ENCODE measurements at places on chromosomes 3 and 15.

DNA sequence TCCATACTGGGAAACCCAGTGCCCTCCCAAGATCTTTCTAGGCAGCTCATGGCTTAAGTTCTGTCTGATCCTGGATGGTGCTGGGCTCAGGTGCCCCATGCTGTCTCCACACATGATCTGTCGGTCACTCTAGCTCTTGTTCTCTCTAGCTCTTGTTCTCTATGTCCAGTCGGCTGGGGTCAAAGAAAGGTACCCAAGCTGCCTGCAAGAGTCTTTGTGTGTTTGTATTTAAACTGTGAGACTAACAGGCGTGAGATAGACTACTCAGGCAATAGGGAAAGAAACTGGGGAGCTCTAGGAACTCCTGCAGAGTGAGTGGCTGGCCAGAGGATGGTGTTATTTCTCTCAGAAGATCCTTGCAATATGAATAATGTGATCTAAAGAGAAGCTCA, 40.2 kb downstream of the GPR156 start:
- no peak for DNase-seq

DNA sequence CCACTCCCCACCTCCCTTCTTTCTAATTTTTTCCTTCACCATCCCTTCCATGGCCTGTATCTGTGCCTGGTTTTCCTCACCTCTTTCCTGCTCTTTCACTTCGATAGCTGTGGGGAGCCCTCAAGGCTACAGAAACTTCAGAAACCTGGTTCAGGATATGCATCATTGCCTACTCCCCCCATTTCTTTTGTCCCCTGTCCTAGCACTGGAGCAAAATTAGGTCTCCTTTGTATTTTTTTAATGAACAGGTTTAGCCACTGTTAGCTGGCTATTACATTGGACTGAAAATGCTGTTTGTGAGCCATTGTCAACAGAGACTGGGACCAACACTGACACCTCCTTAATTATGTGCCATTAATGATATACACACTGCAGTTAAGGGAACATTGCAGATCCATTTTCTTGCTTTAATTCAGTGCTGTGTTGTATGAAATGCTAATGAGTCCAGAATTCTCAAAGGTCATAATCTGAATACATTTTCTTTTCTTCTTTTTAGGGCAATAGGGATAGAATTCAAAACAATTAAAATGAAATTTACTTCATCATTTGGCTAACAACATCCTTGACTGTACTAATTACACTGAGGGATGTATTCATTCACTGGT, 138.6 kb downstream of the PDCD6IP start:
- DNase-seq, result no peak

DNA sequence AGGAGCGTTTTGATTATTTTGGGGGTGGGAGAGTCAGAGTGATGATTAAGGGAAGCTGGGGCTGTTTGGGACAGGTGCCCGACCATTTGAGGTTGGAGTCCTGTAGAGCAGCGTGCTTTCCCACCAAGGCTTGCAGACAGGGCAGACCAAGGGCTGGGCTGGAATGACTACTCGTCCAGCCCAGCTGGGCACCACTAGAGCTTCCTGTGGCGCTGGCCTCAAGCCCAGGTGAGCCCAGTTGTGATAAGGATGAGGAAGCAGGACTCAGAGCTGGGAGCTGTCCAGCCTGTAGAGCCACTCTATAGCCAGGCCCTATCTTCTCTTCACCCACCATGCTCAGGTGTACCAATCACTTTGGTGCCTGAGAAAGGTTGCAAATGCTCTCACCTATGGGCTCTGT, 75.8 kb upstream of the ACAN start:
- DNase-seq, result no peak

- no peak for DNase-seq
These were observed 23.0 kb downstream of the HPS3 start for GRCh38 chr3:149152420-149152819.

DNA sequence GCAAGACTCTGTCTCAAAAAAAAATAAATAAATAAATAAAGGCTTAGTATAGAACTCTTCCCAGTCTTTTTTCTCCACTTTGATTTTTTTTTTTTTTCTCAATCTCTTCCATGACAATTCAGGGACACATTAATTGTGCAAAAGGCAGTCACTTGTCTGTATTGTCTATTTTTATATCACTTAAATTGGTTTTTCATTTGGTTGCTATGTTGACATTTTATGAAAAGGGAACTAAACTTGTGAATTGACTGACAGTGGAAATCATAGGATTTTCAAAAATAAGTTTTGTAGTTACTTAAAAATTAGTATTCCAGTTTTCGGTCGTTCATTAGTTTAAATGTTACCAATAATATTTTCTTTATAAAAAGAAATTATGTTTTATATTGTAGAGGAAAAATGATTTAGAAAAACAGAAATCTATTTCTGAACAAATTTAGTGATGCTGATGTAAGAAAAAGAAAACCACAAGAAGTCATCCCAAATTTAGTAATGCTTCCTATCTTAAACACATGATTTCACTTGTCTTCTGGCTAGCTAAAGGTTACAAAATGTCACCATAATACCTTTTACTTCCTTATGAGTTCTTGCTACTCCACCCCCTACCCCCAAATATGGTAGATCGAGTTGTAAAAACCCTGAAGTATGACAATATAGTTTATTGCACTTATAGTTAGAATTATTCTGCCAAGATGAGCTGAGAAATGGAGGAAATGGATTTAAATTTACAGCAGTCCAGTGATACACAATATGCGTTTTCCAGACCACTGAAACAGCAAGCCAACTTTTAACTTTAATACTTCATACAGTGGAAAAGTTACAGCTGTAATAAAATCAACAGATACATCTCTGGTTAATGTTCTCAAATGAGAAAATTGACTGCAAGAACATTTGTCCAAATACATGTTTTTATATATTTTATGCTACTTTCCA, 37.0 kb downstream of the PPARG start:
- DNase-seq, result no peak

GRCh38 chr3:69739204-69740102, at the start of gene MITF:
Gene MITF (plus strand): TSS chr3:69739464. CDS start chr3:69739598, 134 bp downstream.
- no peak for DNase-seq

DNA sequence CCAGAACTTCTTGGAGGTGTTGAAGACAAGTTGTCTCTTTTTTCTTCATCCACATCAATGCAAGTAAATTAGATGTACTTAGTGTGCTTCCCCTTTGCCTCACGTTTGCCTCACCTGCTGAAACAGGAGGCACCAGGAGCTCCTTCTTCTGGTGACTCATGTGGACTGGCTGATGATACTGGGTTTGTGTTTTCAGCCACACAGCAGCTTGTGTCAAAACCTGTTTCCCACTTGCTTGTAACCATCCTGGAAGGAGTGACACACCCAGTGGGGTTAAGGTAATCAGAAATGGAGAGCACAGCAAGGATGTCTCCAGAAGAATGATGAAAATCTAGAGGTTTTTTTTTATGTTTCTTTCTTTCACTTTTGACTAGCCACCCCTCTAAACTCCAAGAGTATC, 143.3 kb upstream of the RBMS3 start:
- DNase-seq, result no peak

DNA sequence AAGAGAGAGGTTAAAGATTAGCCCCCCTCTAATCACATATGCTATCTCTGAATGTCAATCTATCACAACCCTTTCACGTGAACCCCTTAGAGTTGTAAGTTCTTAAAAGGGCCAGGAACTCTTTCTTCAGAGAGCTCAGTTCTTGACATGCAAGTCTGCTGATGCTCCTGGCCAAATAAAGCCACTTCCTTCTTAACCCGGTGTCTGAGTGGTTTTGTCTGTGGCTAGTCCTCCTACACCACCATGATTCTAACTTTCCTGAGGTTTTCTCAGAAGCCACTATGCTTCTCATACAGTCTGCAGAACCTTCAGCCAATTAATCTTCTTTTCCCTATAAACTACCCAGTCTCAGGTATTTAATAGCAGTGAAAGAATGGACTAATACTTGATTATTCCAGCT, 231.1 kb upstream of the CNTN6 start:
- no peak for DNase-seq

DNA sequence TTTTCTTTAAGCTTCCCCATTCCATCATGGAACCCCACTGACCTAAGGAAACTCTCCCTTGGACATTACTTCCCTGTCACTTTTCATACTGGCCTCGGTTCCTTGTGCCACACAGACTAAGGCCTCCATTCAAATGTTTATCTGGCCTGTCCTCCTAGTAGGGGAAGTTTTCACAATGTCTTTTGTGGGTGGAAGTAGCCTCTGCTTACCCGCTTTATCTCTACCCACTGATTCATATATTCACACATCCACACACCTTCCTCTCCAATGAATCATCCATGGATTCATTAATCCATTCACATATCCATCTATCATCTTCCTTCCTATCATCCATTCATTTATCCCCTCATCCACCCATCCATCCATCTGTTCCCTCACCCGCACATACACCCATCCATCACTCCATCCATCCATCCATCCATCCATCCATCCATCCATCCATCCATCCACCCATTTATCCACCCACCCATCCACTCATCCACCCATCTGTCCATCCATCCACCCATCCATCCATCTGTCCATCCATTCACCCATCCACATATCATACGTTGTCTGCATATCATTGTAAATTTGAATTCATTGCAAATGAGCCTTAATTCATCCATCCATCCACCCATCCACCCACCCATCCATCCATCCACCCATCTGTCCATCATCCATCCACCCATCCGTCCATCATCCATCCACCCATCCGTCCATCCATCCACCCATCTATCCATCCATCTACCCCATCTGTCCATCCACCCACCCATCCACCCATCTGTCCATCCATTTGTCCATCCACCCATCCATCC, 49.1 kb downstream of the IQSEC1 start:
- DNase-seq, result no peak

DNA sequence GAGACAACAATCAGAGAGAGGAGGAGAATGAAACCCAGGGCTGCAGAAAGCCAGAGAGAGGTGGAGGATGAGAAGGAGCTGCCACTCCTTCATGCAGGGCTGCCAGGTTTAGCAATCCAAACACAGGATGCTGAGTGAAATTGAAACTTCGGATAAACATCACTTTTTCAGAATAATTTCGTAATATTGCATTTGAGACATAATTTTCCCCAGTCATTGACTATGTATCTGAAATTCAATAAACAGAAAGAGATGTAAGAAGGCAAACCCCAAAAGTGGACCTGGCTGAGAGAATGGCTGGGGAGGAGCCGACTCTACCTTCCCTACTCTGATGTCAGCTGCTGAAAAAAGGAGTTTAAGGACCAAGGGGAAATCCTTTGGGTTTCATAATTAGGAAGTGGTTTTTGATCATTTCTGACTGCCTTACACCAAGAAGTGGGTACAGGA, 33.8 kb downstream of the SLC9A9 start:
- no peak for DNase-seq

DNA sequence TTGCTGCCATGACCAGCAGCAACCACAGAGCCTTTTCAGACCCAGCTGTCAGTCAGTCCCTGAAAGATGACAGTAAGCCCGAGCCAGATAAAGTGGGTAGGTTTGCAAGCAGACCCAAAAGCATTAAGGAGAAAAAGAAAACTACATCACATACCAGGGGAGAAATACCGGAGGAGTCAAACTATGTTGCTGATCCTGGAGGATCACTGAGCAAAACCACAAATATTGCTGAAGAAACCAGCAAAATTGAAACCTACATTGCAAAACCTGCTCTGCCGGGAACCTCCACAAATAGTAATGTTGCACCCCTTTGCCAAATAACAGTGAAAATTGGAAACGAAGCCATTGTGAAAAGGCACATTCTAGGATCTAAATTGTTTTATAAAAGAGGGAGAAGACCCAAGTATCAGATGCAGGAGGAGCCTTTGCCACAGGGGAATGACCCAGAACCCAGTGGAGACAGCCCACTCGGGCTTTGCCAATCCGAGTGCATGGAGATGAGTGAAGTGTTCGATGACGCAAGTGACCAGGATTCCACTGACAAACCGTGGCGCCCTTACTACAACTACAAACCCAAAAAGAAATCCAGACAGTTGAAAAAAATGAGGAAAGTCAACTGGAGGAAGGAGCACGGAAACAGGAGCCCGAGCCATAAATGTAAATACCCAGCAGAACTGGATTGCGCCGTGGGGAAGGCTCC, 42.1 kb upstream of the RASA2 start:
- no peak for DNase-seq

DNA sequence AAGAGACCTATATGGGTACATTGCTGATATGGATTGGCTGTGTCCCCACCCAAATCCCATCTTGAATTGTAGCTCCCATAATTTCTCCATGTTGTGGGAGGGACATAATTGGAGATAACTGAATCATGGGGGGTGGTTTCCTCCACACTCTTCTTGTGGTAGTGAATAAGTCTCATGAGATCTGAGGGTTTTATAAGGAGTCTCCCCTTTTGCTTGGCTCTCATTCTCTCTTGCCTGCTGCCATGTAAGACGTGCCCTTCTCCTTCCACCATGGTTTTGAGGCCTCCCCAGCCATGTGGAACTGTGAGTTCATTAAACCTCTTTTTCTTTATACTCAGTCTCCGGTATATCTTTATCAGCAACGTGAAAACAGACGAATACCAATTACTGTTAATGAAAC, 5.0 kb upstream of the ARRDC4 start:
- DNase-seq, result no peak

GRCh38 chr3:42750834-42751233, 22.2 kb downstream of the CCDC13 start:
- no peak for DNase-seq

- DNase-seq, result no peak
These were observed 32.9 kb upstream of the CTSH start for GRCh38 chr15:78977591-78978347.

DNA sequence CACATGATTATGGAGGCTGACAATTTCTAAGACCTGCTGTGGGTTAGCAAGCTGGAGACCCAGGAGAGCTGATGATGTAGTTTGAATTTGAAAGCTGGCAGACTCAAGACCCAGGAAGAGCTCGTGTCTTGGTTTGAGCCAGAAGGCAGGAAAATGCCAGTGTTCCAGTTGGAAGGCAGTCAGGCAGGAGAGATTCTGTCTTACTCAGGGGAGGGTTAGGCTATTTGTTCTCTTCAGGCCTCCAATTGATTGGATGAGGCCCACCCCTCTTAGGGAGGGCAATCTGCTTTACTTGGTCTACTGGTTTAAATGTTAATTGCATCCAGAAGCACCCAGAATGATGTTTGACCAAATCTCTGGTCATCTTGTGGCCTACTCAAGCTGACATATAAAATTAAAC, 40.4 kb upstream of the IGF2BP2 start:
- DNase-seq, result no peak

DNA sequence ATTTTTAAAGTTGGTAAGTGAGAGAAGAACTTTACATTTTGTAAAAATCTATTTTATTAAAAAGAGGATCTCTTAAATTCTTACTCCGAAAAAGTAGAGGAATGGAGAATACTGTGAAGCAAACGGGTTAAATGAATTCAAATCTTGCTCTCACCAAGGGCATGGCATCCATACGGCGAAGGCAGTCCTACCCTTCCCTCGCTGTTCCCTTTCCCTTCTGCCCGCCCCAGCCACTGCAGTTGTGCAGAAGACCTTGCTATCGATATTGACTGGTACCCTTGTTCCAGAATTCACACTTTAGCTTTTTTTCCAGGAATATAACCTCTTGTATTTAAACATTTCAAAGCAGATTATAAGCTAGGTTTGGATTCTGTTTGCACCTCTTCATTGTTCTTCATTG, 239.5 kb downstream of the ZPLD1 start:
- DNase-seq, result no peak

GRCh38 chr3:71530903-71531530, 52.5 kb downstream of the FOXP1 start:
- no peak for DNase-seq

- DNase-seq, result no peak
These were observed 1.1 kb downstream of the SPATA12 start for GRCh38 chr3:57061556-57061955.

- no peak for DNase-seq
These were observed 59.6 kb downstream of the CHRNA7 start for GRCh38 chr15:32089851-32090359.

- no peak for DNase-seq
These were observed 17.5 kb downstream of the OSTN start for GRCh38 chr3:191216510-191216909.
